Smooth muscle cell of bladder (primary cell): ENCODE measurements at places on chromosomes 1 and 21. TPM values are rescaled to one million over a fixed set of nuclear protein-coding genes. Genes with fewer than 3 reads are reported as not detected.

CXADR gene
- total RNA-seq, result 1.1 and 2.0 TPM in 2 replicates

SEC16B gene
- total RNA-seq, result 1.7 and 1.8 TPM in 2 replicates

MNDA gene
- total RNA-seq, result not detected in 2 replicates

INPP5B gene
- 32.1 and 33.3 TPM in 2 replicates for total RNA-seq

RUNX3 gene
- not detected in 2 replicates for total RNA-seq

ACP6 gene
- 3.4 and 3.7 TPM in 2 replicates for total RNA-seq

OPN3 gene
- 15.5 and 17.0 TPM in 2 replicates for total RNA-seq

KHDRBS1 gene
- total RNA-seq, result 34.3 and 39.8 TPM in 2 replicates

HES2 gene
- 0.09 and 0.14 TPM in 2 replicates for total RNA-seq

OR2T2 gene
- not detected in 2 replicates for total RNA-seq

TPTE gene
- total RNA-seq, result not detected in 2 replicates

OPTC gene
- total RNA-seq, result not detected in 2 replicates

AGT gene
- 0.28 and 2.7 TPM in 2 replicates for total RNA-seq

FMN2 gene
- total RNA-seq, result 3.2 and 5.8 TPM in 2 replicates

WNT4 gene
- total RNA-seq, result 0.28 and 0.74 TPM in 2 replicates

ANGPTL3 gene
- total RNA-seq, result not detected in 2 replicates

PEAR1 gene
- total RNA-seq, result 1.00 and 1.2 TPM in 2 replicates

DCST2 gene
- total RNA-seq, result under 0.01 TPM in 2 replicates
